Adipocyte (in vitro differentiated cells): ENCODE measurements at places on chromosomes 2 and 18.

DNA sequence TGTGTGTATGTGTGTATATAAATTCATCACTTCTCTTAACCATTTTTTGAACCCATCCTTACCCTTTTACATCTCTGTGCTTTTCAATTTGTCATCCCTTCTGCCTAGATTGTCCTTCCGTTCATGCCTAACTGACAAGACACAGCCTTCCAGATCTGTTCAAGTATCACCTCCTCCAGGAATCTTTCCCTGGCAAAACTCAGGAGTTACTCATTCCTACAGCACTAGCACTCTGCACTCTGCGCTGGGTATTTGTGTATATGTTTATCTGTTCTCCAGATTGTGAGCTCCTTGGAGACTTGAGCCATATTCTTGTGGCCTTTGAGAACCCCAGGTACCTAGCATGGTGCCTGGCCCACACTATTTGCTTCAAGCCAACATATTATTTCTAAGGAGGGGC is 26.8 kb upstream of the ASXL2 start:
- no peak for DNase-seq

DNA sequence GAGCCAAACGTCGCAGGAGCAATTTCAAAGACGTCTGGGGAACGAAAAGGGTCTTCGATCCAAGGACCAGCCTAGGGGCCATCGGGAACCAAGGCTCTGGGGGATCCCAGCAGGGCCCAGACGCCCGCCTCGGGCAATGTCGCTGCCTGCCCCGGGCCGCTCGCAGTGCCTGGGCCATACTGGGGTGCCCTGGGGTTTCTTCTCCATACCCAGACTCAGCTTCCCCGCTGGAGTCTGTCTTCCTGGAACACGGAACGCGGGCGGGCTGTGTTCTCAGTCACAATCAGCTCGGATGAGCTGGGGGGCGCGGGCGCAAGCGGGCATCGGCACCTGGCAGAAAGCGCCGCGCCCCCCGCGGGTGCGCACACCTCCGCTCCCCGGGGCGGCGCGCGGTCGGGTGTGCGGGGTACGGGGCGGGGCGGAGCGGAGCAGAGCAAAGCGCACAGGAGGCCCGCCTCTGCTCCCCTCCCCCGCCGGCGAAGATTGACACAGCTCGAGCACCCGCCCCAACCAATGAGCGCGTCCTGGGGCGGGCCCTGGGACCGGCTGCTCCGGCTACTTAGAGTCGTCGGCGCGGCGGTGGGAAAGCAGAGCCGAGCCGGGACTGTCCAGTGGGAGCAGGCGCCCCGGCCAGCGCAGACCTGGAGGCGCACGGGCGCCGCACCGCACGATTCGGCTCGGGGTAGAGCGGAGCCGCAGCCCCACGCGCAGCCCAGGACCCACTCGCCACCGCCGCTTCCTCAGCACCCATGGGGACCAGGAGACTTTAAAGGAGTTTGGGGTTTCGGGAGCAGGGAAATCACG is at the start of gene LRATD1:
LRATD1 (plus strand) TSS at position 585 of the 804 bp plus-strand sequence. CDS start 1,263 bp downstream, outside the sequence.
- DNase-seq = peak; percentile 81

- DNase-seq = no peak
Observed at GRCh38 chr2:35463805-35464596, 891.6 kb upstream of the CRIM1 start.

GRCh38 chr2:77778917-77779316 is 256.7 kb upstream of the LRRTM4 start:
- no peak for DNase-seq

- no peak for DNase-seq
Observed at GRCh38 chr2:9919512-9919911, 32.0 kb upstream of the GRHL1 start.

DNA sequence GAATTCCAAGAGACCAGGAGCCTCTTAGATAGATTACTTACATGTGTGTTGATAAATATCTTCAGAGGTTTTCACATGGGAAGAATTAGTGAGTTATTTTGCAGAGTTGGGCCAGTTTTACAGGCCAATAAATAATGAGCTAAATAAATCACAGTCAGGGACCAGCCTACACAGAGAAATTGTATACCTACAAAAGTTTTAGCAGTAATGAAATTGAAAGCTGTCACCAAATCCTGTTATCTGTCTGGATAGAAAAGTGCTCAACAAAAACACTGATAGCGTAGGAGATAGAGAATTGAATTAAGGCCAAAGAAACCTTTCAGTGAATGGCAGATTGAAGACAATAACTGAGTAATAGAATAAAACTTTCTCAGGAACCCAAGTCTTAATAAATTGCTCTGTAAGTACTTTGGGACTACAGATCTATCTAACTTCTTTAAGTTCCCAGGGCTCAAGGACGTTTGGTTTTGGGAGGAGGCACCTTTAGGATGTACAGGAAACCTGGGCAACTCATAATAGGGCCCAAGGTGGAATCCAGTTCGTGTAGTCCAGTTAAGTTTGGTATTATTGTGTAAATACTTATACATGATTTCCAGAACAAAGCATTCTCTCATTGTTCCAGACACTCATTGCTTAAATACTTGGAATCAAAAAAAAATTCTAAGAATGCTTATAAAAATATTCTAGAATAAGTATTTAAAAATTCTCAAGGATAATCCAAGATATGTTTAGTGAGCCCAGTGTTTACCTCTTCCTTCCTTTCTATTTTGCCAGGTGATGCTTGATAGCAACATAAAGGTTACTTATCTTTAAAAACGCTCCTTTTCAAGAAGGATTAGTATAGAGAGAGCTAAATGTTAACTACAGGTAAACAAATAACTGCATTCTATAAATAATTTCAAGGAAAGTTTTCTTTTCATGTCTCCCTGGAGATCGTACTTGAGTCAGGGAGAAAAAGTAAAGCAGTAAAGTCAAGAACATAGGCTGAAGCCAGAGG is 134.5 kb downstream of the NCKAP5 start:
- peak; percentile 41 for DNase-seq

GRCh38 chr2:208509586-208509985 is 103.0 kb downstream of the PTH2R start:
- DNase-seq = no peak

DNA sequence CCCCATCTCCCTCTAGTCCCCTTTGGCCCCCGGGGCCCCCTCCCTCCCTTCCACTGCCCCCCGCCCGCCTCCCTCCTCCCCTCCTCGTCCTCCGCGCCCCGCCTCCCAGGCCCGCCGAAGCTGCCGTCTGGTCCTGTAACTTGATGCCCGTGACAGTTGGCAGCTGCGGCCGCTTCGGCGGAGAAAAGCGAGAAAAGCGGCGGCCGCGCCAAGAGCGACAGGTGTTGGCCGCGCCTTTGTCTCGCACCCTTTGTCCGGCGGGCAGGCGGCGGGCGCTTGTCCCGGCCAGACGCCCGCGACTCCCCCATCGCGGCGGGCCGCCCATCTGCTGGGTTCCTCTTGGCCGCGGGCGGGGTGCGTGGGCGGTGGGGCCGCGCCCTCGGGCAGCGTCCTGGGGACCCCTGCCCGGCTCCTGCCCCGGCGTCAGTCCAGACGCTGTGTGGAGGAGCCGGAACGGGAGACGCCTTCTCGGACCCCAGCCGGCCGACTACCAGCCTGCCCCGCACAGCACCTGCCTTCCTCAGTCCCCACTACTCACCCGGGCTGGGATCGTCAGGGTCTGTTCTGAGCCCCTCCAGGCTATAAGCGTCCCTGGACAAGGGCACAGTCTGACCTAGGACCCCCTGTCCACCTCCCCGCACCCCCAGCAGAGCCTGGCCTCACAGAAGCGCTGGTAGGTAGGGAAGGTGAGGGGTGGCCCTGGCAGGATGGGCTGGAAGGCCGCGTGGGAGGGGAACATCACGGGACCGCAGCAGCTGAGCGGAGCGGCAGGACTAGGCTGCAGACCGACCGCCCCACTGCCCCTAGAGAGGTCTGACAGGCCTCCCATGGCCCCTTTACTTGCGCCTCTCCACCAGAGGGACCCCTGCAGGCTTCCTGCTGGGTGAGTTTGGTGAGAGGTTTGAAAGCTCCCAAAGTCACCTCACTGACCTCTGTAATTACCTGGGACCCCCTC is 1.2 kb upstream of the HES6 start:
- DNase-seq = peak; percentile 72

DNA sequence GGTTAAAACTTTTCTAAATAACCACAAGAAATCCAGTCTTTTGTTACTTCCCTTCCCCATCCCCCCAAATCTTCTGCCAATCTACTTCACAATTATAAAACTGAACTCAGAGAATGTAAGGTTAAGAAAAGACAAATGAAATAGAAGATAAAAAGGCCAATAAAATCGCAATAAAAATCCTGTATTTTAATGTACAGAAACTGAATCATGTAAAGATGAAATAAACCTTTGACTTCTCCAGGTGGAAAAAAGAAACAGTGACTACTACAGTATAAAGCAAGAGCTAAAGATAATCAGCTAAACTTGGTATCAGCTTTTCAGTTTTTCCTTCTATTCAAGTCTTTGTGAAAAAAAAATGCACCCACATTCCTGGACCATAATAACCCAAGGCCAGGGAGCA is 1.7 kb downstream of the SYT4 start:
- no peak for DNase-seq

DNA sequence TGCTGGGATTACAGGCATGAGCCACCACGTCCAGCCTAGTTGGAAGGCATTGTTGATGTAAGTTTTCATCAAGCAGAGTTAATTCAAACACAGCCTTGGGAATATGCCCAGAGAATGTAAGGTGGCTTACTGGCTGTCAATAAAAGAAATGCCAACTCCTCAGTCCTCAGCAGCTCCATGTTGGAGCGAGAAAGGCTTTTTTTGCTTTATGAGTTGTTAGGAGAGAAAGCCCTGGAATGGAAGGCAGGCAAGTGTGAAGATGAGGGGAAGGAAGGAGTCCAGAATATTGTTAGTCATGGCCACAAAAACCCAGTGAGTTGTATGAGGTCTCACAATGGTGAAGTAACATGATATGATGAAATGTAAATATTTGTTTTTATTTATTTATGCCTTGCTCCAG is 57.1 kb downstream of the MAP4K4 start:
- DNase-seq = peak; percentile 44

DNA sequence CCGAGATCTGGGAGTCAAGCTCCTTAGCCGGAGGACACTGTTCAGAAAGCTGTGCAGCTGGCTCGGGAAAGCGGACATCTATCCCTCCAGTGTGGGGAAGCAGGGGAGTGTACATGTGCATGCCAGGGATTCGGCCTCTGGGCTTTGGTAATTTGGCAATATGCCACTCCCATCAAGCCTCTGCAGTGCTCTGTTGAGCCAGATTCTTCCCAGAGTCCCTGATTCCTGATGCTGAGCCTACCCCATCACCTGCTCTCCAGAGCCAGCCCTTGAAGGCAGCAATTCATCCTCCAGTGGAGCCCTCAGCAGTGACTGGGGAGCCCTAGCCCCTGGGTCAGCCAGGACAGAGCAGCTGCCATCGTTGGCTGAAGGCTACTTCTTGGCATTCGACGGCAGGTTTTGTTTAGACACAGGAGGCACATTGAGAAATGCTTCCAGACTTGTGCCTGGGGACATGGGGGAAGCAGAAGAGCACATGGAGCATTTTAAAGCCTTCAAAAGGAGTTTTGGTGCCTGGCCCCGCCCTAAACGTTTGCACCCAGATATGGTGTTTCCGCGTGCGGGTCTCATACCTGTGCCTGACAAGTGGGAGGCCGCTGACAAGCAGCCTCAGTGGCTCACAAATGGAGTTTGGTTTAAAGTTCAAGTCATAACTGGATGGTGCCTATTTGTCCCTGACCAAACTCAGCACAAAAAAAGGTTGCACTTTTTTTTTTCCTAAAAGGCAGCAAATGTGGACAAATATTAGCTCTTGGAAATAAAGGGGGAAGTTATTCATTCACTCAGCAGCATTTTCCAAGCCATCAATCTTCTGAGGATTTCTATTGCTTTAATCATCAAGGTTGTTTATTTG is 272.8 kb downstream of the CYRIA start:
- no peak for DNase-seq

DNA sequence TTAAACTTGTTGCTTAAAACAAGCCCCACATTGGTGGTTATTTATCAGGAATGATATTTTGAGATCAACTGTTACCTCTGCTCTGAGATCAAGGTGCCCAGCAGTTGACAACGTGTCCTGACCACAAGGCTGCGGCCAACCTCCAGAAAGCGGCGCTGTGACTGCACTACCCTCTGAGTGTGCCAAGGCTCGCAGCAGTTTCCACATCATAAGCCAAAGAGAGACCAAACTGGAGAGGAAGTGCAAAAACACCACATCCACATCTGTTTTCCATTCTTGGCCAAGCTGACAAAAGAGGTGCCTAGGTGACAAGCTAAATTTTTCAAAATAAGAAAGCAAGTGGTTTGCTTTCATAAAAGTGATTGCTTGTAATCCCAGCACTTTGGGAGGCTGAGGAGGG is 410.8 kb upstream of the POU3F3 start:
- no peak for DNase-seq

GRCh38 chr2:98346311-98347236 is at the start of gene CNGA3:
TSS of gene CNGA3 (plus strand) at chr2:98346456. CDS start at chr2:98369976, 23,520 bp downstream.
- DNase-seq = peak; percentile 64
